ENCODE measurements at places on chromosomes 7 and 10.

DNA sequence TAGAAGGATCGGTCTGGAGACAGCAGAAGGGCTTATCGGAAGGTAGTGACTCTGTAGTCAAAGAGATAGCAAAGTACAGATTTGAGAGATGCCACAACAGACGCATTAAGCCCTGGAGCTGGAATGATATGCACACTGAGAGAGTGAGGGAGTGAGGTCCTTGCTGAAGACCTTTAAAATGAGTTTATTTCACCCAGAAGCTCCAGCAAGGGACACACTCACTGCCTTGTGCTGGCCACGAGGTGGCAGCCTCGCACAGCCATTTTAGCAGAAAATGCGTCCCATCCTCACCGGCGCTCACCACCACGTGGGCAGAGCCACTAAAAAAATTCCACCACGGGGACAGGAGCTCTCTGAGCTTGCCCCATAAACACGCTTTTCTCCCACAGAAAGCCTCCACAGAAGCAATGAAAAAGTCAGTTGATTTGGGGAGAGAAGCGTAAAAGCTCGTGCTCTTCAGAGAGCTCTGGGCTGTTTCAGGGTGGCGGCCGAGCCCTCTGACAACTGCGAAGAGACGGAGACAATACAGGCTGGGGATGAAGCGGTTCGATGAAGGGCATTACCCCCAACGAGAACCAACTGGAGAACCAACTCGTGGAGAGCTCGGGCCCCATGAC is 163.0 kb upstream of the KLF14 start:
- peak; percentile 90 for DNase-seq

- DNase-seq: no peak
These were observed 5.0 kb downstream of the GPER1 start for GRCh38 chr7:1092806-1093501.

DNA sequence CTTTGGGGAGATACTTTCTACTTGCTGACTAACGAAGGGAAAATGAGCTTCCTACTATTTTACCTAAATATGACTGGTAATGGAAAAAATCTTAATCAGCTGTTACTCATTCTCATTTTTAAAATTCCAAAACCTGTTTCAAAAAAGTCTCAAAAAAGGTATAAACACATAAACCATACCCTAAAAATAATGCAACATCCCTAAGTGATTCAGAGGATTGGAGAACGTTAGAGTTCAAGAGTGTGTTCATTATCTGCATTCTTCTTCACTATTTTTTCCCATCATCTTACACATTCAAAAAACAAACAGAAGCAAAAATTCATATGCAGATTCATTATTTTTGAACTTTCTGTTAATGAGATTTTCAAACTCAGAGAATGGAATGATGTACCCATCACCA is 150.4 kb upstream of the GNAI1 start:
- no peak for DNase-seq

- DNase-seq: peak; percentile 33
These were observed 41.2 kb upstream of the VCL start for GRCh38 chr10:73956476-73957359.

DNA sequence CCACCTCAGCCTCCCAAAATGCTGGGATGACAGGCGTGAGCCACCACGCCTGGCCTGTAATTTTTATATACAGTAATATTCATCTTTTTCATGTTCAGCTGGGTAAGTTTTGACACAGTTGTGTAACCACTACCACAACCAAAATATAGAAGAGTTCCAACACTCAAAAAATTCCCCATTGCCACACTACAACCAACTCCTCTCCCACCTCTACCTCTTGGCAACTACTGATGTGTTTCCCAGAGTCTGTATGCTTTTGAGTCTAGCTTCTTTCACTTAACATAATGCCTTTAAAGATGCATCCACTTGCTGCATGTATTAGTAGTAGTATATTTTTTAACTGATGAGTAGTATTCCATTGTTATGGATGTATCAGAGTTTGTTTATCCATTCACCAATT is 90.7 kb downstream of the SRPK2 start:
- DNase-seq: no peak

GRCh38 chr10:72335394-72336258 is 19.1 kb downstream of the DNAJB12 start:
- no peak for DNase-seq

DNA sequence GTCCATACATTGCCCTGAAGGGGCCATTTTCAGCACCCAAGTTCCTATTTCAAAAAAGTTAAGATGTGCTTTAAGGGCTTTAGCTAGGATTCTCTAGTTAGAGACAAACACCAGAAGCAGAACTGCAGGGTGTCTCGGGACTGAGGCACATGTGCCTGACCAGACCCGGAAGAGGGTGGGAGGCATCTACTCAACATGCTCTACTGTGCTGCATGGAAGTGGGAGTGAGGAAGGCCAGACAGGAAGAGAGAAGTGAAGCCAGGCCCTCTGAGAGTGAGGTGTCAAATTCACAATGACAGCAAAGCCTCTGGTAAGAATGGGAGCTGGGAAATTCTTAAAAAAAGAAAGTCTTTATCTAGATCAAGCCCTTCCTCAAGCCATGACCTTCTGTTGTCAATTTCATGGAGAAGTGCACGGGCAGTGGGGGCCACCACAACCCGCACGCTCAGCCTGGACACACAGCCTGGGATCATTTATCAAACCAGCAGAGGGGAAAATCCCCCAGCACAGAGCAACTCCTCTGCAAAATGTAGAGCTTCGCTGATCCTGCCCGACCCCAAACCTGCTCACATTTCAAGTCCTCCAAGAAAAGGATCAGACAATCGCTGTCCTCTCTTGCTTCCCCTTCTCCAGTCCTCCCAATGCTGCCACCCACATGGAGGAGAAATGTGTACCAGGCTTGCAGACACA is 38.7 kb downstream of the PLXNA4 start:
- DNase-seq: no peak
